ENCODE measurements at places on chromosomes 1 and 21.

DNA sequence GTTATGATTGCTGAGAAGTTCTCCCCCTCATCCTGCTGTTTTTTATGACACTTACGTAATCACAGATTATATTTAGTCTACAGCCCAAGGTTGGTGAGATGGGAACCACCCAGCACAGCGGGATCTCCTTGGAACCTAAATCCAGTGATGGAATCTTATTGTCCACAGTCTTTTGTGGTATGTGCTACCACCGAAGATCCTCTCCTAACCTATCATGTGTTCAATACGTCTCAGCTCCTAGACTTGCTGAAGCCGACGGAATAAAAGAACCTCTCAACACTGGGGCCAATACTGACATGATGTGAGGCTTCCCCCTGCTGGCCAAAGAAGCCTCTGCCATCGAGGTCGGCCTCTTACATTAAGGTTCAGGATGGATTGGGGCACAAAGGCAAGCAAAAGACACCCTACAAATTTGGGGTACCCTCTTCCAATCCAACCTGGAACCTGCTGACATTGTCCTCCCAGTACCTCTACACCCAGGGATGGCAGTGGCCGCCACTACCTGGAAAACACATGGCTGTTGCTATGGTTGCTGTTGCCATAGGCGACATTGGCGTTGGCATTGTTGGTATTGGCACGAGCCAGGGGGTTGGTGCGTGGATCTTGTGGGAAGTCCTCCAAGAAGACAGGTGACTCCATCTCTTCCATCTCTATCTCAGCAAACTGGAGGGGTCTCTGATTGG is 19.4 kb upstream of the KIF21B start:
- DNase-seq, result peak; percentile 73

GRCh38 chr1:94143809-94144176 is 22.8 kb upstream of the ABCA4 start:
- DNase-seq, result no peak

GRCh38 chr1:172107316-172107975 is 266.1 kb downstream of the DNM3 start:
- no peak for DNase-seq

DNA sequence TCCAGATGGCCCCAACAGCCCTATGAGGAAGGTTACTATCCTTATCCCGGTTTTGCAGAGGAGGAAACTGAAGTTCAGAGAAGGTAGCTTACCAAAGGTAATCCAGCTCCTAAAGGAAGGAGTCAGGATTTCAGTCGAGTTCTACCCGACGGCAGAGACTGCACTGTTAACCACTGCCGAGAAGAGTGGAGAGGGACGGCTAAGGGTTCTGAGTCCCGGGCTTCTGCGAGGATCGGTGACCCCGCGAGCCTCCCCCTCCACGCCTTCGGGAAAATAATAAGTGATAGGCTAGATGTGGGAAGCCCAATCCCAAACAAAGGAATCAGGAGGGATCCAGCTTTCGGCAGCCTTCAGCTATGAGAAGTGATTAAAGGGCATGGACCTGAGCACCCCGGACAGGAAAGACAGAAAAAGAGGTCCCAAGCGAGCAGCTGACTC is 587 bp downstream of the TMEM53 start:
- no peak for DNase-seq

GRCh38 chr1:31445951-31446350 is 32.9 kb downstream of the SERINC2 start:
- no peak for DNase-seq

GRCh38 chr1:73044241-73045036 is 762.1 kb upstream of the NEGR1 start:
- DNase-seq, result no peak

- no peak for DNase-seq
Observed at GRCh38 chr1:162621256-162621655, 11.0 kb upstream of the DDR2 start.

GRCh38 chr1:229699613-229700267 is 73.7 kb downstream of the URB2 start:
- no peak for DNase-seq

GRCh38 chr1:52672946-52673345 is 25.2 kb downstream of the COA7 start:
- DNase-seq, result no peak

DNA sequence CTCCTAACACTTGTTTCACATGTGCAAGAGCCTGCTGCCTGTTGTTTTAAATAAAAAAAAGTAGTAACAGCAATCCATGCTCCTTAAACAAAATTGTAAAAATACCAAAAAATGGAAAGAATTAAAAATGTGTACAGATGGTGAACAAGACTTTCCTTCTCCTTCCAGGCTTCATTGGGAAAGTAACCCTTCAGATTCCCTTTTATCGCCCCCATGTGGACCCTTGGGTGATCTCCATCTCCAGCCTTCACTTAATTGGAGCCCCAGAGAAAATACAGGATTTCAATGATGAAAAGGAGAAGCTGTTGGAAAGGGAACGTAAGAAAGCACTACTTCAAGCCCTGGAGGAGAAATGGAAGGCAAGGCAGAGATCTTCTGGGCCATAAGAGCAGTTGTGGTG is 14.2 kb downstream of the VPS13D start:
- no peak for DNase-seq

- no peak for DNase-seq
Observed at GRCh38 chr1:202728951-202729350, 18.7 kb upstream of the SYT2 start.

DNA sequence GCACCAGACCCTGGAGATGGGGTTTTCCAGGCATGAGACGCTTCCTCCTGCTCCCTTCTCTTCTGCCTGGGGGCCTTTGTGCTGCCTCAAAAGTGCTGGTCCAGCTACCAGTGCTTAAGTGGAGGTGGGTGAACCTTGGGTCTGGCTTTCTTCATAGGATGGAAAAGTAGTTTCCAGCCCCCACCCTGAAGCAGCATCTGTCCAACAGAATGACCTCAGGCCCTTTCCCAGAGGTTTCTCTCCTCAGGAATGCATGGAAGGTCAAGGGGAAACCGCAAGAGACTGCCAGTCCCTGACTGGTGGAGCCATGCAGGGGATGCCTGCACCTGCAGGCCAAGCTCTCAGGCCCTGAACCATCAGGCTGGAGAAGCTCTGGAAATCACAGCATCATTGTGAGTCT is 63.8 kb downstream of the HMGB4 start:
- no peak for DNase-seq

DNA sequence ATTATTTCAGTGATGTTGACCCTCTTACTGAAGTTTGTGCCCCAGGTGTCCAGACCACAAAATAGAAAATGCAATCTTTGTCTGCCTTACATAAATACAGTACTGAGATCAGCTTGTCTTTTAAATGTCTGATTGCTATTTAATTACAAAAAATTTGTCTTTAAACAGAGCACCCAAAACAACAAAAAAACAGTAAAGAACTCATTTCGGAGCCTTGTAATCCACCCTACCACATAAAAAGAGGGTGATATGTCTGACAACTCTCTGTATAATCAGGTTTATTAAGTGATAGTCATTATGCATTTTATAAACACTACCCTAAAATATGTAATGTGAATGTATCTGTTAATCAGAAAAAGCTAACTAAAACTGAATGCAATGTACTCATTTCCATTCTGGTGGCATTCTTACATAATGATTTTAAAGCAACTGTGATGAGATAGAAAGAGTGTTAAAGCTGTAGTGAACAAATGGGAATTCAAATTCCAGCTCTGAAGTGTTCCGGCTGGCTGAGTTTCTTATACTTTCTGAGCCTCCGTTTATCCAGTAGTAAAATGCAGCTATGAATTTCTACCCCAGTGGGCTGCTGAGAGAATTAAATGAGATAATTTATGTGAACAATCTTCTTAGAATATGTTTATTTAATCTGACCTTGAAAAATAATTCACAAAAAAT is 486.6 kb downstream of the USP25 start:
- DNase-seq, result no peak

- no peak for DNase-seq
Observed at GRCh38 chr1:71228241-71228640, 147.4 kb upstream of the ZRANB2 start.

DNA sequence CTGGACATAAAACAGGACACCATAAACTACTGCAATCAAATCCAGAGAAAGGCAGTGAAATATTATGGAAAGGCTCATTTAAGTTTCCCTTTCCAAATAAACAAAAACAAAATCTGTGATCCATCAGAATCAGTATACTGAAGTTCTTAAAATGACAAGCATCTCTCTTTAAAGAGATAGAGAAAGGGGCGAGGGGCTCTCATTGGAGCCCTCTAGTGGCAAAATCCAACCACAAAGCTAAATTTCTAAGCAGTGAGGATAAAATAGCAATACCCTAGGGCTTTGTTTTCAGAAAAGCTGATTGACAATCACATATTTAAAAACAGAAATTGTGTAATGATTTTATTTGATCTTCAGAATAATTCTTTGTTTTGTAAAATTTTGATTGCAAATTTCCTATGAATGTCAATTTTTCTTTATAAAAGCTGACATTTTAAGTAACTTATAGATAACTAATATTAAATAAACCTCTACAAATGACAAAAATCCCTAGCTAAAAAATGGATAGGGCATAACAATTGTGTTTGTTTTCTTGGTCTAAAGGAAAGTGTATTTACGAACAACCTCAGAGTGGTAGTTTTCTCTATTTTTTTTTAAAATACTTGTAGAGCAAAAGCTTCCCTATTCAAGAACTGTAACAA is 138.2 kb downstream of the COL24A1 start:
- DNase-seq, result peak; percentile 4

DNA sequence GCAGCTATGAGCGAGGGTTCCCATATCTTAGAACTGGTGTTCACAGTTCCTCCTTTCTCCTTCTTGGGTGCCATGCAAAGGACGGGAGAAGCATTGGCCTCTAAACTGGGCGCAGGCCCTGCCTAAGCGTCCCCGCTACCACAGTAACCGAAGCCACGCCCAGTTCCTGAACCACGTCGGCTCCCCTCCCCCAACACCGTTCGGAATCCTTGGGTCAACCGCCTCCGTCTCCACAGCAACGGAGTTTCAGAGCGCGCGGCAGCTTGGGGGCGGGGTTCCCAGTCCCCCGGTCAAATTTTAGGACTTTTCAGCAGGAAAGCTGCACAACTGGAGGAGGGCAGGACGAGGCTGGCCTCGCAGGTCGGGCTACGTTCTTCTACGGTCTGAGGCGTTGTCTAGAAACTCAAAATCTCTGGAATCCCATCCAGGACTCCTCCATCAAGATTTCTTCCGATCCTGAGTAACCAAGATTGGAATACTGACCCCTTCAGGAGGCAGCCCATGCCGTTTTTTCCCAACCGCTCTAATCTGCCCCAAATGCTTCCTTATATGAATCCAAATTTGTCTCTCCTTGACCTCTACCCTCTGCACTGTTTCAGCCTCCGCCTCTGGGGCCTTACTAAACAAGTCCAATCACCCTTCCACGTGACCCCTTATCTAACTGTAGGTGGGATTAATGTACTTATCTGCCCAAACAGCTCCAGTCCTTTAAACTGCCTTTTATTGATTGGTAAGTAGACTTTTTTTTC is at the start of gene SPAG17:
TSS of gene SPAG17 (minus strand) at position 145 of the 749 bp plus-strand sequence. CDS start at position 74, 71 bp downstream.
- peak; percentile 7 for DNase-seq

- no peak for DNase-seq
Observed at GRCh38 chr1:58629031-58629462, 52.0 kb upstream of the TACSTD2 start.

DNA sequence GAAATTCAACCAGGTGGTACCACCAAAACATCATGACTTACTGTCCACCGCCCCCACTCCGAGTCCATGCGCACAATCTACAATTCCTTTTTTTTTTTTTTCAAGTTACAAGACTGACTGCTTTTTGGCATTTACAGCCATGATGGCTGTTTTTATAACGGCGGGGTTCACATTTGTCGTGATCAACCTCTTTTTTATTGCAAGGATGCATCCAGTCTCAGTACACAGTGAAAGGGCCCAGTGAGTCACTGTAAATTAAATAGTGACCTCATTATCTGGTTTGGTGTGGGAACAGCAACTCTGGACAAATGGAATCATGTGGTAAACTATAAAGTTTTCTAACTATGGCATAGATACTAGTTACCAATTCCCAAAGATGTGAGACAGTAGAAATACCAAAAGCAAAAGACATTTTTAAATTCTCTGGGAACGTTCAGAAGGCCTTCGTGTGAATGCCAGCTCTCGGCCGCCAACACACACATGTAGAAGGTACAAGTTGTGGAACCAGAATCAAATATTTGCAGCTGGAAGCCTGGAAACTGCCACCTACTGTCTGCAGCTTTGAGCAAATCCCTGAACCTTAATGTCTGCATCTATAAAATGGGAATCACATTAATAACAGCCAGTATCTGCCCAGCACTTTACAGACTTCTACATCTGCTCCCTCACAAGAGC is 4.9 kb downstream of the GLIS1 start:
- DNase-seq, result no peak

DNA sequence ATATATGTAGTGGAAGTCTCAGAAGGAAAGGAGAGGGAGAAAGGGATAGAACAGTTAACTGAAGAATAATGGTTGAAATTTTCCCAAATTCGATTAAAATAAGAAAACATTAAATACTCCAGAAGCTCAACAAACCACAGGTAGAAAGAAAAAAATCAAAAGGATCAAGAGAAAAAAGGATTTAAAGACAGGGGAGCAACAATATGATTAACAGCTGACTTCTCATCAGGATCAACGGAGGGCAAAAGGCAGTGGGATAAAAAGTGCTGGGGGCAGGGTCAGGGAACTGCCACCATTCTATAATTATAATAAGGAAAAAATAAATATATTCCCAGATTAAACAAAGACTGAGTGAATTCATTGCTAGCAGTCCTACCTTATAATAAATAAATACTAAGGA is 55.3 kb downstream of the CDKN2C start:
- no peak for DNase-seq

DNA sequence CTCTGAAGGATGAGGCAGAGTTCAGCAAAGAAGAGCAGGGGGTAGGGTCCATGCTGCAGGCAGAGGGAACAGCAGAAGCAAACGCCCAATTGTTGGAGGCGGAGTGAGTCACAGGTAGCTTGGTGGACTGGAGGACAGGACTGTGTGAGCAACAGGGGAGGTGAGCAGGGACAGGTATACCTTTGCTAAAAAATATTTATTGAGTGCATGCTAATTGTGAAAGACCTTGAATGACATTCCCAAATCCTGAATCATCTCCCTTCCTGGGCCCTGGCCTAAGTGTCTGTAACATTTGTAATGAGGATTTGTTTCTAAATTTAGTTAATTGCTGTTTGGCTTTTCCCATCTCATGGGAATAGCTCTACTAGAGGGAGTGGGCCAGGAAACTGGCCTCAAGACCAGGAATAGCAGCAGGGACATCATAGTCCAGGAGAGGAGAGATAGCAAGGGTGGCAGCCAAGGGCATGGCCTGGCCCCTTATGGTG is 123.7 kb downstream of the FOXD2 start:
- no peak for DNase-seq

DNA sequence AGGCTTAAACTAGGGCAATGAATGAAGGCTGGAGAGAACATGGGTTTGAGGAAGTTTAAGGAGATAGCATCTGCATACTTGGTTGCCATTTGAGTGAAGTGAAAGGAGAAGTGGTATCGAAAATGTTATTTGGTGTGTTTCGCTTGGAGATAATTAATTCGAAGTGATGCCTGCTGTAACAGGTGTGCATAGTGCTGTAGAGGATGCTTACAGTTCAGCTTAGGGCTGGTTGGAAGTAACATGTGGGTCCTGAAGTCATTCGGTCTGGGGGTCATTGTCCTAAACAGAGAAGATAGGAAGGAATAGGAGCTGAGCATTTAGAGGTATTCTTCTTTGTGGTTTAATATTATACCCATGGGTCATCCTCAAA is 301 bp upstream of the NUDT17 start:
- DNase-seq, result no peak

All from HuH-7 (cell line).